HS-5 (cell line): ENCODE measurements at places on chromosomes 1 and 21.

DNA sequence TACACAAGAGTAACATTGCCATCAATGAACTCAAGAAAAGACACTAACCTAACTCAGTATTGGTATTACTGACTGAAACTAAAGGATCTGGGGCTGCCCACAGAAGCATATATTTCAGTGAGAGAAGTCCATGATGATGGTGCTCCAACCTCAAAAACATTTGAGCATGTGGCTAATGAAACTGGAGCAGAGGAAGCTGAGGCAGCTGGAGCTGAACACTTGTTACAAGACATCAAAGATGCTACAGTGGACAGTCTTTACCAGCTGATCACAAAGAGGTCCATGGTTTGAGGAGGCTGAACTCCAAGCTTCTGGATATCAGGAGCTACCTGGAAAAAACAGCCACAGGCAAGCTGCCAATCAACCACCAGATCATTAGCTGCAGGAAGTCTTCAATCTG is 42.2 kb upstream of the TTC39A start:
- DNase-seq = no peak

DNA sequence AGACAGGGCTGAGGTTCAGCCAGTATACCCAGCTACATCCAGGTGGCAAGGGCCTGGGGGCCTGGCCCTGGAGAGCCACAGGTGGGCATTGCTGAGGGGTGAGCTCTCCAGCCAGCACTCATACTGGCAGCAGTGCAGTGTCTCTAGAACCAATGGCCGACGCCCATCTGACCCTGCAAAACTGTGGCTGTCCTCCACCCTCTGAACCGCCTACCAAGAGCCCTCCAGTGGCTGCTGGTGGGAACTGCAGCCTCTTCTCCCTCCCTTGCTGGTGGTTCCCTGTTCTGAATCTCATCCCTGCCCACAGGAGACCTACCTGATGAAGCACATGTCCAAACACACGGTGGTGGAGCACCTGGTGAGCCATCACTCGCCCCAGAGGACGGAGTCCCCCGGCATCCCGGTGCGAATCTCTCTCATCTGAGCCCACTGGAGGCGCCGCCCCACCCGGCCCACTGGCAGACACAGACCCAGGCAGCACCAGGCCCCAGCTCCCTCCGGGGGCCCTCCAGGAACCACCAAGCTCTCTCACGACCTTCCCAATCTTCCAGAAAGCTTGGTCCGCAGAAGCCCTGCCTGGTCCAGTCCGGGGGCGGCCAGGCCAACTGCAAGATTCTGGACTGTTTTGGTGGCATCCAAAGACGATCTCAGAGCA is 22.1 kb downstream of the A3GALT2 start:
- no peak for DNase-seq

GRCh38 chr1:203462878-203463277 is 12.7 kb upstream of the PRELP start:
- DNase-seq = peak; percentile 60

GRCh38 chr1:223741861-223742260 is 29.5 kb downstream of the CAPN2 start:
- DNase-seq = no peak

GRCh38 chr1:204599098-204599497 is 82.9 kb downstream of the MDM4 start:
- no peak for DNase-seq

- DNase-seq = no peak
Observed at GRCh38 chr1:235404190-235404589, 37.0 kb downstream of the TBCE start.

DNA sequence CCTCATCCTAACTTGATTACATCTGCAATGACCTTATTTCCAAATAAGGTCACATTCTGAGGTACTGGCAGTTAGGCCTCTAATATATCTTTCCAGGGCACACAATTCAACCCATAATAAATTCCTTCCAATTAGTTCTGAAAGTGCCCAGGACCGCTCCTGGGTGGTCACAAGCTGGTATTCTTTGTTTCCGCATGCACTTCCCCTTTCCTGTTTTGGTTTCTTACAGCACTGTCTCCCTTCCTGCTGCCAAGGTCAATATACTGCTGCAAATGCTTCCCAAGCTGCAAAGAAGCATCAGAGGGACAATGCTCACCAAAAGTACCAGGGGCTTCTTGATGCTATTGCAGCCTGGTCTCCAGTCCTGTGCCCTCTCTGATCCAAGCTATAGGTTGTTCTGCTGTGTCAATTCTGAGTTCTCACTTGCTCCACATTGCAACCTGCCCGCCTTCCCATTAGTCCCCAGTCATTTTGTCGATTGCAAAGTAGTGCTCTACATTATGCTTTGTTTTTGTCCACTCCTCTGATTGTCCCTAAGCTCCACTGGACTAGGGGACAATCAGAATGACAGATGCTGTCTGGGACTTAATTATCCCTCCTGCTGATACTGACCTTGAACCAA is 13.9 kb upstream of the XPR1 start:
- no peak for DNase-seq

DNA sequence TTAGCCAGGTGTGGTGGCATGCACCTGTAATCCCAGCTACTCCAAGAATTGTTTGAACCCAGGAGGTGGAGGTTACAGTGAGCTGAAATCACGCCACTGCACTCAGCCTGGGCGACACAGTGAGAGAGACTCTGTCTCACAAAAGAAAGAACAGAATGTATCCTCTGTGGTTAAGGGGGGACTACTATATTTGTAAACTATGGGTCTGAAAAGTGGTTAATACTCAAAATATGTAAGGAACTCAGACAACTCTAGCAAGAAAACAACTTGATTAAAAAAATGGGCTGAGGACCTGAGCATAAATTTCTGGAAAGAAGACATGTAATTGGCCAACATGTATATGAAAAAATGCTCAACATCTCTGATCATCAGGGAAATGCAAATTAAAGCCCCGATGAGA is 11.2 kb downstream of the FNBP1L start:
- DNase-seq = no peak

GRCh38 chr21:36310016-36310415 is 10.0 kb upstream of the MORC3 start:
- no peak for DNase-seq

DNA sequence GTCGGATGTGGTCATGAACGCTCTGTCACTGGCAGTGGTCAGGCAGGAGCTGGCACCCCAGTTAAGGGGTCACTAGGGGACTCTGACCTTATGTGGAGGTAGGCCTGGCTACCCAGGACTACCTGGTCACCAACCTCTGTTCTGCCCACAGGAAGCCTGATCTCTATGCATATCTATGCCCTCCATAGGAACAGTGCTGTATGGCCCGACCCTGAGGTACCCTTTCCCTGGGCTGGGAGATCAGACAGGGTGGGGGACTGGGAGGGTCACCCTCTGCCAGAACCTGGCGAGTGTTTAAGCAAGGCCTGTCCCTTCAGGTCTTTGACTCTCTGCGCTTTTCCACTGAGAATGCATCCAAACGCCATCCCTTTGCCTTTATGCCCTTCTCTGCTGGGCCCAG is 19.0 kb downstream of the CYP4B1 start:
- DNase-seq = no peak

DNA sequence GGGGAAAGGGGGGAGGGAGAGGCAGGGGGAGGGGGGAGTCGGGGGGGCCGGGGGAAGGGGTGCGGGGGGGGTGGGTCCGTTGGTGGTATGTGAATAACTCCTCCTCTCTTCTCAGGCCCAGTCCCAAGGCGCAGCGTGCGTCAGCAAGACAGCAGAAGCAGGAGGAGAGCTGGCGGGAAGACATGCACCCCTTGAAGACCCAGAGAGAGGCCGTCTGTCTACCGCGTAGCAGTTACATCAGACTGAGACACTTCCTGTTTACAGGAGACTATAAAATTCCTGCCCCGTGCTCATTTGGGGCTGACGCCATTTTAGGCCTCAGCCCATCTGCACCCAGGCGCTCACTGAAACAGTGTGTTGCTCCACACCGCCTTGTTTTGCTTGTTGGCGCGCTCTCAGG is 55.3 kb downstream of the SETD4 start:
- no peak for DNase-seq
